Fibroblast of lung (primary cell): ENCODE measurements at places on chromosomes 16 and 17. TPM values are rescaled to one million over a fixed set of nuclear protein-coding genes. Genes with fewer than 3 reads are reported as not detected.

Gene SP6
- under 0.01 TPM in 1 of 2 replicates, not detected in the other for total RNA-seq

Gene ZNF19
- total RNA-seq, result 3.3 and 3.9 TPM in 2 replicates

Gene MYH1
- total RNA-seq, result not detected in 2 replicates

Gene CDRT15
- total RNA-seq, result not detected in 2 replicates

Gene CNGB1
- total RNA-seq, result not detected in 2 replicates

Gene SLC6A4
- under 0.01 TPM in 1 of 2 replicates, not detected in the other for total RNA-seq

Gene HBA1
- not detected in 2 replicates for total RNA-seq

Gene CX3CL1
- under 0.01 TPM in 1 of 2 replicates, not detected in the other for total RNA-seq
